ENCODE measurements at places on chromosomes 3 and 15.

- no peak for DNase-seq
Measured at GRCh38 chr3:182914341-182914740, 66.0 kb downstream of the DCUN1D1 start.

DNA sequence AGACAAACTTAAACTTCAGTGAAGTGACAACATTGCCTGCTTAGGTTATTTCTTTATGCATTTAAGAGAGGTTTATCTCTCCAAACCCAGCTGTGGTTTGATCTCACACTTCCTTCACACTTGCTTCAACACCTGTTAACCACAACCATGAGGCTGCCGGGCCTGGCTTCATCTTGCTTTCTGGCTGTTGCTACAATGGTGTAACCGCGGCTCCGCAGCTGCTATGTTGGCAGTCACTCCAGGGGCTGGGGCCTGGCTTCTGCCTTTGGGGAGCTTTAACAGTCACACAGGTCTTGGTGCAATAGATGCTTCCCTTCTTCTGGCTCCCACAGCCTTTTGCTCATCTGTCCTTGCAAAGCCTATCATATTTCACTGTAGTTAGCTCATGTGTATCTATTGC, 72.9 kb upstream of the MNS1 start:
- no peak for DNase-seq

- no peak for DNase-seq
Measured at GRCh38 chr3:30681649-30682211, 75.3 kb downstream of the TGFBR2 start.

DNA sequence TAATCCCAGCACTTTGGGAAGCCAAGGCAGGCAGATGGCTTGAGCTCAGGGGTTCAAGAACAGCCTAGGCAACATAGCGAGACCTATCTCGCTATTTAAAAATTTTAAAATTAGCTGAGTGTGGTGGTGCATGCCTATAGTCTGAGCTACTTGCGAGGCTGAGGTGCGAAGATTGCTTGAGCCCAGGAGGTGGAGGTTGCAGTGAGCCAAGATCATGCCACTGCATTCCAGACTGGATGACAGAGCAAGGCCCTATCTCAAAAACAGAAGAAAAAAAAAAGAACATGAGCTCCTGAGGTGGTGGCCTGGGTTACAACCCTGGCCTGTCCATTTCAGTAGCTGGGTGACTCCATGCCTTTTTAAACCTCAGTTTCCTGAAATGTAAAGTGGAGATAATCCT, 7.2 kb downstream of the DNASE1L3 start:
- DNase-seq: no peak

DNA sequence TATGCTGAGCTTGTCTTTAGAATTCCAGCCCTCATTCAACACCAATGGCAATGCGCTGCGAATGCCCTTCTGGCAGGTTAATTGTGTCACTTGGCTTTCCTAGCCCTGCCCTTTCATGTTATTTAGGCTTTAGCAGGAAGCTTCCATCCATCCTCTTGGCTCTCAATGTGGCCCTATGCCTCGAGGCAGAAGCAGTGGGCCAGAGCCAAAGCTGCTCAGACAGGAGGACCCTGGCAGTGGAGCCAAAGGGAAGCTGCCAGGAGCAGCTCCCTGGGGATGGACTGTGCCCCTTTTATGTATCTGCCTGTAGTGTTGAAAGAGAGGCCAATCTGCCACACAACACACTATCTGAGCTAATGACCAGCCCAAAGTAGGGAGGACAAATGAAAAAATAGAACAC, 376.4 kb downstream of the CTNNB1 start:
- DNase-seq: no peak

DNA sequence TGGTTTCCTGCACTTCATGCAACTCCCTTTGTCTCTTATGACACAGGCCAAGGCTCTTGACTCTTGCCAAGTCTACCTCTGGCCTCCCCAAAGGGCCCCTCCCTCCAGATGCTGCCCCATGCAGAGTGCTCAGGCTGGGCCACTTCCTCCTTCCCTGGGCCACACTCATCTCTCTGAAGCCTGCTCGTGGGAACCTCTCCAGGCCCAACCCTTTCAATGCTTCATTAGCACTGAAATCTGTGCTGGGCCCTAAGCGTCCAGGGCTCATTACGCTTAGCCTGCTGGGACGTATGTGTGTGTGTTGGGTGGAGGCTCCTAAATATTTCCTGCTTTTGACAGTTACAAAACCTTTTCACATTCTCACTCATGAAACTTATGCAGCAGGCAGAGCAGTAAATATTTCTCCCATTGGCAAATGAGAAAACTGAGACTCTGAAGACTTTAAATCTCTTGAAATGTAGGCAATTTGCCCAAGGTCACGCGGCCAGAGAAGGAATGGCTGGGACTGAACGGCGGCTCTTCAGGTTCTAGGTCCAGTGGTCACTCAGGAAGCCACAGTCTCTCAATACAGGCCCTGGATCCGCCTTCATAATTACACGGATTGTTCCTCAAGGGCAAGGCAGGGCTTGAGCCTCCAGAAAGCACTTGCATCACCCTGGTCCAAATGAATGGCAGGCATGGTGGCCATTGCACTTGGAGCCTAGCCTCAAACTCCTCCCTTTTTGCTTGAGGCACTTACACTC, 241.7 kb upstream of the HES1 start:
- DNase-seq: no peak

DNA sequence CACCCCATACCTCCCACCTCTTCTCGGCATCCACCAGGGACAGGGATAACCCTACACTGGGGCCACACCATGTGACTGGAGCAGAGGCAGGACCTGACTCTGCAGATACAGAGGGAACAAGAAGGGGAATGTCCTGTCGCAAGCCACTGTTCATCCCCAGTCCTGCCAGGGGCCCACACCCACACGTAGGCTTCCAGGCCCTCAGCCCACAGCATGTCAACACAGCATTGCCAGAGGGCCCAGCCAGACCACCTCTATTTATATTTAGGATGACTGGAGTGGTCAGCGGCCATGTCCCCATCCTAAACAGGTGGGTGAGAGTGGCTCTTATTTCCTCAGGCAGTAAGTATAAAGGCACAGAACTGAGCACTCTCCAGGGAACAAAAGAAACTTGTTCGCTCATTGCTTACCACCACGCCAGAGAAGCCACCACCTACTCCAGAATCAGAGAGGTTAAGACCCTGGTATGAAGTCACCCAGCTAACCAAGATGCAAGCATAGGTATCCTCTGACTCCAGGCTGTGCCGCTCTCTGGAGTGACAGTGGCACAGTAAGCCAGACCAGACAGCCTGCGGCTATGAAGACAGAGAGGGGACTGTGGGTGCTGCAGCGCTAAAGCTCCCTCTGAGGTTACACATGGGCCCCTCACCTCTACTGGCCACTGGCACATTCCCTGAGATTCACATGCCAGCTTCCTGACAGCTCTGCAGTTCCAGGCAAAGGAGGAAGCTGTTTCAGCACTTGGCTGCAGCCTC, 67.9 kb downstream of the LRIG1 start:
- DNase-seq: no peak

- peak; percentile 40 for DNase-seq
Measured at GRCh38 chr3:72255191-72255590, 470.2 kb upstream of the PROK2 start.

DNA sequence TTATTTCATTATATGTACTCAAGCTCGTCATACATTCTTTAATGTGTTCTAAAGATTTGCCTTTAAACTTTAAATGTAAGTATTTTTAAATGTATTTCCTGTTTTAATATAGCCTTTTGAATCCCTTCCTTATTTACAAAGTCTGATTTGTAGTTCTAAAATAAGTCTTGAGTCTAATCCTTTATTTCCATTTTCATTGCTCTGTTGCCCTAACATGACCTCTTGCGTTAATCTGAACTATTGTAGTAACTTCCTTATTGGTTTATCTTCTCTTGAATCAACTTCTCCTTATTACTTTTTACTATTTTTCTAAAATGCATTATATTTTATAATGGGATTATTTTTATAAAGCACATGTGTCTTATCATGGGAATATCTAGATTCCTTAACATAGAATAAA, 24.0 kb downstream of the KNL1 start:
- no peak for DNase-seq

GRCh38 chr3:172974969-172975368, 166.1 kb downstream of the SPATA16 start:
- no peak for DNase-seq

DNA sequence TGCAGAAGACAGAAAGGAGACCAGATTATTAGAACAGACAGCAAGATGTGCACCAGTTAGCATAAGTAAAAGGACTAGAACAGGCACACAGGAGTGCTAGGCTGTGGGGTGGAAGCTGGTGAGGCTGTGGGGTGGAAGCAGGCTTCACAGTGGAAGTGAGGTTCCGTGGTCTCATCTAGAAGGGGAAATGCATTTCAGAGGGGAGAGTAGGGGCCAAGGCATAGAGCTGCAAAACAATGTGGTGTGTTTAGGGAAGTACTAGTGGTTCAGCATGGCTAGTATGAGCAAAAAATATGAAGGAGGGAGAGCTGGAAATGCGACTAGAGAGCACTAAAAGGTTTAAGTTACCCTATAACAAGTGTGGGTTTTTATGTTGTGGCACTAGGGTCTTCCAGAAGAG, 6.5 kb downstream of the POPDC2 start:
- no peak for DNase-seq

Data from fibroblast of the conjunctiva (primary cell).